ENCODE measurements at places on chromosomes 5 and 9. TPM values are rescaled to one million over a fixed set of nuclear protein-coding genes. Genes with fewer than 3 reads are reported as not detected.

DNA sequence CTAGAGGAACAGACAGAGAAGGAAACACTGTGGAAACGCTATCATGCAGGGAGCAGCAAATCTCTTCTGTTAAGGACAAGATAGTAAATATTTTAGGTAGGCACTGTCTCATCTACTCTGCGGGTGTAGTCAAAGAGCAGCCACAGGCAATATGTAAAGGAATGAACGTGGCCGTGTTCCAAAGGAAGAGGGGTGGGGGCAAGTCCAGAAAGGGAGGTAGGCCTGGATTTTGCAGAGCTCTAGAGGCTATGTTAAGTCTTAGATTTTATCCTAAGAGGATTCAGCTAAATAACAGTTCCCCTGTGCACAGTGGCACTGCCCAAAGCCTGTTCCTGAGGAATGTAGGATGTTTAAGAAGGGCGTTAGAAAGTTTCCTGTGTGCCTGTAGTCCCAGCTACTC, 161.6 kb downstream of the ACTL7B start:
- no peak overlapping the region for H3K4me3 ChIP-seq
- no peaks in the 10 kb centered on the region for H3K4me1 ChIP-seq
- H3K36me3 ChIP-seq = no peaks in the 10 kb centered on the region
- H3K27me3 ChIP-seq = no peaks in the 10 kb centered on the region
- no peak for DNase-seq
- H3K27ac ChIP-seq = no peak overlapping the region

DNA sequence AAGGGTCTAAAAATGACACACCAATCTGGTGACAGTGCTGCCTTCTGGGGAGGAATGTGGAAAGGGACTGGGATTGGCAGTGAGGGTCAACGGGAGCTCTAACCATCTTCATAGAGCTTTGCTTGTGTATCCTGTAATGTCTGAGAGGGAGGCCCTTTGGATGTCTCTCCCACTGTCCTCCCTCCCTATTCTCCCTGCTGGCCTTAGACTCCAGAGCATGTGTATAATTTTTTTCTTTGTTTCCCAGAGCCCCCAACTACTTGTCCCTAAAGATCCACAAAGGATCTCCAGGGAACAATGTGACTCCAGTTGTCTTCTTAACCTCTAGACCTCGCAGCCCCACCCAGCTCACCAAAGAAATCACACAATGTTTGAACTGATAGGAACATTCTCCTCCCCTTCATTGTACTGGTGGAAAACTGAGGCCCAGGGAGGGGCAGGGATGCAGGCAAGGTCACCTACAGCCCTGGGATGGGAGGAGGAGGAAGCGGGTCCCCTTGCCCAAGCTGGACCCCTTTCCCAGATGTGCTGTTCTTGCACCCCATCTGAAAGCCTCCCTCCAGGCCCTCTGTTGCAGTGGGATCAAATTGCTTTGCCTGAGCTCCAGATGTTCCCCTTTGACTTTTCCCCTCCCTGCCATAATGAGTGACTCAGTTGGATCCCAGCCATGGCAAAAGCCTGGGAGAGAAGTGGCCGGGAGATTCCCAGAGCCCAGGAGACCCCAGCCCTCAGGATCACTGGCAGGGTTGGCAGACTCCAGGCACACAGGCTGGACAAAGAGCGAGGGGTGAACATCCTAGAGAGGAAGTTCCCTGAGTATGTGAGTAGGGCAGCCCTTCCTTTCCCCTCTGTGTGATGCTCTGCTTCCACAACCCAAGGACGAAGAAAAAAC, 21.8 kb downstream of the SPARC start:
- H3K36me3 ChIP-seq = peaks cover 40% of the 10 kb centered on the region
- H3K4me3 ChIP-seq = no peak overlapping the region
- DNase-seq = no peak
- H3K27ac ChIP-seq = peak overlapping the region; percentile 75

- no peak overlapping the region for H3K4me3 ChIP-seq
- H3K4me1 ChIP-seq = no peaks in the 10 kb centered on the region
- H3K27ac ChIP-seq = no peak overlapping the region
- H3K36me3 ChIP-seq = no peaks in the 10 kb centered on the region
- H3K27me3 ChIP-seq = no peaks in the 10 kb centered on the region
These were observed 26.6 kb upstream of the CFAP157 start for GRCh38 chr9:127680226-127680625.

DNA sequence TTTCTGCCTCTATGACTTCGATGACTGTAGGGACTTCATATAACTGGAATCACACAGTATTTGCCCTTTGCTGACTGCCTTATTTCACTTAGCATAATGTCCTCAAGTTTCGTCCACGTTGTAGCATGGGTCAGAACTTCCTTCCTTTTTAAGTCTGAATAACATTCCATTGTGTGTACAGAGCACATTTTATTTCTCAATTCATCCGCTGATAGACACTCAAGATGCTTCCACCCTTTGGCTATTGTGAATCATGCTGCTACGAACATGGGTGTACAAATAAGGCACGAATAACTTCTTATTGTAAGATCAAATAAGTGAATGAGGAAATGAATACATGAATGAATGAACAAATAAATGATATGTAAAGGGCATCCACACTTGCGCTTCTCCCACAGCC, 13.0 kb downstream of the BARX1 start:
- H3K27ac ChIP-seq = no peak overlapping the region
- no peak overlapping the region for H3K4me3 ChIP-seq
- H3K27me3 ChIP-seq = no peaks in the 10 kb centered on the region
- H3K36me3 ChIP-seq = no peaks in the 10 kb centered on the region

- no peaks in the 10 kb centered on the region for H3K27me3 ChIP-seq
- no peak for DNase-seq
- H3K4me1 ChIP-seq = no peaks in the 10 kb centered on the region
- no peaks in the 10 kb centered on the region for H3K36me3 ChIP-seq
- H3K27ac ChIP-seq = no peak overlapping the region
- no peak overlapping the region for H3K4me3 ChIP-seq
These were observed 76.9 kb downstream of the ST8SIA4 start for GRCh38 chr5:100826133-100826532.

The PLCXD3 gene
- 14.5 TPM for total RNA-seq

- H3K27me3 ChIP-seq = no peaks in the 10 kb centered on the region
- H3K27ac ChIP-seq = no peak overlapping the region
- no peak overlapping the region for H3K4me3 ChIP-seq
These were observed 29.3 kb downstream of the TLR4 start for GRCh38 chr9:117733465-117733864.

DNA sequence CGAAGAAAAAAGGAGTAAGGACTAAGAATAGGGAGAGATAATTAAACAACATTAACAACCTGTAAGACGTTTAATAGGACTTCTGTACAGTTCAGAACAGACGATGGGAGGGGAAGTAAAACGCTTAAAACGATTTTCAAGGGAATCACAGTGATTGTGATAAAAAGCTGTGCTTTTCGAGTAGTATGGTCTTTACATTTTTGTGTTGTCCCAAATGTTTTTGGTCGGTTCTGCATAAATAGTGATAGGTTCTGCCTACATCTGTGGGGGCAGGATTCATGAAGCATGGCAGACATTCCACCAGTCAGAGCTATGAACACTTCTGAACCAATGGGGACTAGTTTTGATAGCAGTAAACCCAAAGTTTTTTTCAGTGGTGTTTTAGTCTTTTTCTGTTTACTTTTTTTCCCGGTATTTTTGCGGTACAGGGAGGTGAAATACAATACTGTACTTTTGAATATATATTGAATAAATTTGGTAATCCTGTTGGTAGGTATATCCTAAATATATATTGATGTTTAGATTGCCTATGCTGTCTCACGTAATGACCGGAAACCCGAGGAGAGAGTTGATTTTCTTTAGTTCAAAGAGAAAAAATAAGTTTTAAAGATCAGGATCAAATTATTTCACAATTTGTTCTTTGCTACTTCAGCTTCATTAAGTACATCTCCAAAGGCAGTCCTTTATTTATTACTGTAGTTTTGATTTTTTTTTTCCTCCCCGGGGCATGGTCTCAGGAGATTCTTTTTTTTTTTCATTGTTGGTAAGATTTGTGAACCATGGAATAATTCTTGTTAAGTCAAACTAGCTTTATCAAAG, 1.3 kb downstream of the ERBIN start:
- H3K4me1 ChIP-seq = no peaks in the 10 kb centered on the region
- no peaks in the 10 kb centered on the region for H3K27me3 ChIP-seq
- no peak for DNase-seq
- no peak overlapping the region for H3K27ac ChIP-seq
- no peaks in the 10 kb centered on the region for H3K36me3 ChIP-seq
- peak overlapping the region; percentile 95 for H3K4me3 ChIP-seq

The LHX3 gene
- not detected for total RNA-seq

The PDE6A gene
- not detected for total RNA-seq

DNA sequence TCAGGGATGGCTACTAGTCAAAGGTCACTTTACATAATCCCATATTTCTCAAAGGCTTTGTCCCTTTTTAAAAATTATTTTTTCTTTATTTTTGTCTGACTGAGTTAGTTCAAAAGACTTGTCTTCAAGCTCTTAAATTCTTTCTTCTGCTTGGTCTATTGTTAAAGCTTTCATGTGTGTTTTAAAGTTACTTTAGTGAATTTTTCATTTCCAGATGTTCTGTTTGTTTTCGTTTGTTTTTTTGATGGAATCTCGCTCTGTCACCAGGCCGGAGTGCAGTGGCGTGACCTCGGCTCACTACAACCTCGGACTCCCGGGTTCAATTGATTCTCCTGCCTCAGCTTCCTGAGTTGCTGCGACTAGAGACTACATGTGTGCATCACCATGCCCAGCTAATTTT, 55.0 kb upstream of the SNCAIP start:
- no peak overlapping the region for H3K27ac ChIP-seq
- H3K4me3 ChIP-seq = no peak overlapping the region
- H3K27me3 ChIP-seq = no peaks in the 10 kb centered on the region

DNA sequence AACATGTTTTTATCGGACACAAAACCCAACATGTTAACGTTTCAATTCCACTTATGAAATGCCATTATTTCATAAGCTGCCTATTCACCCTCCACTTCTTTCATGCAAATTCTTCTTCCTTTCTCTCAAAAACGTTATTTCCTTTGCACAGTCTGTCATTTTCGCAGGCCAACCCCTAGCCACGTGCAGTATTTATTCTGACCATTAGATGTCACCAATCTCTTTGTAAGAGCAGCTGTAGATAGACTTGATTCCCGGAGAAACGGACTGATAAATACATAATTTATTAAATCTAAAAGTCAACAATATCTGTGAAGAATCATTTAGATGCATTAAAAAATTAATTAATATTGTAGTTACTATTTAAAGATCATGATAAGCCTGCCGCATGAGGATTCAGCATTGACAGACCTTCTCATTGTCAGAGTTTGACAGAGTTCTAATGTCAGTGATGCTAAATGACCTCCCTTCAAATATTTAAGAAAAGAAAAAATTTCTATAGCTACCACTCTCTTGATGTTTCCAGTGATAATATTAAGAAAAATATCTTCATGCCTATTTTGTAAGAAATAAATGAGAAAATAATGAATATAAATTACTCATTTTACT, 933.6 kb downstream of the CDH12 start:
- no peak overlapping the region for H3K4me3 ChIP-seq
- H3K36me3 ChIP-seq = no peaks in the 10 kb centered on the region
- no peak for DNase-seq
- no peaks in the 10 kb centered on the region for H3K4me1 ChIP-seq
- no peak overlapping the region for H3K27ac ChIP-seq

DNA sequence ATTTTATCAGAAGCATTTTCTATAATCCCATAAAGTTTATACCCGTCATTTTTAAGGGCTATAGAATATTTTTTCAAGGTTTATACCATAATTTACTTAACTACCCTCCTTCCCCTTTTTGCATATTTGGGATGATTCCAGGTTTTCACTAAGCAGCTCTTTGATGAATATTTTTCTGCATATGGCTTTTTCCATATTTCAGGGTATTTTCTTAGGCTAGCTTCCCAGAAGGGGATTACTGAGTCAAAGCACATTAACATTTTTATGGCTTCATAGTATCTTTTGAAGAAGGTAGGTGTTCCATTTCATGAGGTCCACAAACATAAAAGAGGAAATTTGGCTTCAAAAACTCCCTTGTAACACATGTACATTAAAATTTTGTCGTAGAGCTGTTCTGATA, 14.6 kb upstream of the COL15A1 start:
- H3K4me1 ChIP-seq = no peaks in the 10 kb centered on the region
- no peaks in the 10 kb centered on the region for H3K27me3 ChIP-seq

The BAAT gene
- total RNA-seq = not detected

GRCh38 chr9:69785757-69786156, 25.9 kb upstream of the PTAR1 start:
- no peak overlapping the region for H3K4me3 ChIP-seq
- no peaks in the 10 kb centered on the region for H3K4me1 ChIP-seq
- H3K27ac ChIP-seq = no peak overlapping the region
- DNase-seq = no peak
- no peaks in the 10 kb centered on the region for H3K27me3 ChIP-seq
- no peaks in the 10 kb centered on the region for H3K36me3 ChIP-seq

GRCh38 chr9:111975709-111976108, 79.1 kb downstream of the UGCG start:
- H3K4me3 ChIP-seq = no peak overlapping the region
- no peak overlapping the region for H3K27ac ChIP-seq
- H3K36me3 ChIP-seq = no peaks in the 10 kb centered on the region
- no peaks in the 10 kb centered on the region for H3K27me3 ChIP-seq

The PCDHGA9 gene
- 8.2 TPM for total RNA-seq

- H3K27me3 ChIP-seq = no peaks in the 10 kb centered on the region
- no peak overlapping the region for H3K27ac ChIP-seq
- H3K36me3 ChIP-seq = no peaks in the 10 kb centered on the region
- H3K4me3 ChIP-seq = no peak overlapping the region
These were observed 205.3 kb downstream of the CDH10 start for GRCh38 chr5:24439465-24439864.

The OBP2B gene
- total RNA-seq = not detected

DNA sequence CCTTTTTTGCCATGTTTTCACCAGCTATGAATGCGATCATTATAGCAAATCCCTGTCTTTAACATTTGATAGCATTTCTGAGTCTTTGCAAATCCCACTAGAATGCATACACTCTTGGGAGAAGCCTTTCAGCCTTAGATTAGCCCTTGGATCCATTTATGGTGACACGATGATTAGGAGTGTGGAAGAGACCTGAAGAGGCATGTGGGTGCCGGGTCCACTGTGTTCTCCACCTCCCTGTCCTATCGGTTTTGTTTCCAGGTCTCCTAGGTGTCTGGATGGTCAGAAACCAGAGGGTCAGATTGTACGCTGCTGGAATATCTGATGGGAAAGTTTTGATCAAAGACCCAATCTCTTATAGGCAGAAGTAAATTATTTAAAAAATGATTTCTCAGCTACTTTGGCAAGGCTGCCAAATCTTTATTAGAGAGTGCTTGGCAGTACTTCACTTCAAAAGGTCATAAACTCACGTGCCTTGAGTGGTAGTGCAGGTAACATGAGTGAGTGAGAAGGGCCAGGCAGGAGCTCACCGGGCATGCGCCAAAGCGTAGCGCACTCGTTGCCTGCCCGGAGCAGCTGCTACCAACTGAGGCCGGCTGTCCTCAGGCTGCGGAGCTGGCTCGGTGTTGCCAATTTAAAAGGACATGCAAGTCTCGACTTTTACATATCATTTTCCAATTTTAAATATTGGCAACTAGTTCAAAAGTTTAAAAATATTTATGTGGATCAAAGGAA, 51.3 kb downstream of the PCSK5 start:
- H3K36me3 ChIP-seq = no peaks in the 10 kb centered on the region
- no peaks in the 10 kb centered on the region for H3K27me3 ChIP-seq
- DNase-seq = no peak
- H3K27ac ChIP-seq = no peak overlapping the region
- H3K4me1 ChIP-seq = no peaks in the 10 kb centered on the region

GRCh38 chr5:159026781-159027180, 72.9 kb downstream of the EBF1 start:
- no peak overlapping the region for H3K4me3 ChIP-seq
- no peaks in the 10 kb centered on the region for H3K27me3 ChIP-seq
- H3K4me1 ChIP-seq = peaks cover 15% of the 10 kb centered on the region
- H3K36me3 ChIP-seq = no peaks in the 10 kb centered on the region
- DNase-seq = no peak

Data from aorta (tissue), 5 donors.